GM23248 (cell line): ENCODE measurements at places on chromosomes 4 and X. TPM values are rescaled to one million over a fixed set of nuclear protein-coding genes. Genes with fewer than 3 reads are reported as not detected.

- no peak overlapping the region for H3K27ac ChIP-seq
- H3K4me1 ChIP-seq, result peaks cover 7% of the 10 kb centered on the region; the same call in 1 of the 2 replicates
- DNase-seq, result no peak
- no peaks in the 10 kb centered on the region for H3K27me3 ChIP-seq
- no peak overlapping the region for H3K4me3 ChIP-seq
- H3K36me3 ChIP-seq, result no peaks in the 10 kb centered on the region
Observed at GRCh38 chr4:86890790-86891189, 1.4 kb downstream of the C4orf36 start.

ARAP2 gene
- total RNA-seq, result not detected in 2 replicates

CT45A10 gene
- not detected in 2 replicates for total RNA-seq

DNA sequence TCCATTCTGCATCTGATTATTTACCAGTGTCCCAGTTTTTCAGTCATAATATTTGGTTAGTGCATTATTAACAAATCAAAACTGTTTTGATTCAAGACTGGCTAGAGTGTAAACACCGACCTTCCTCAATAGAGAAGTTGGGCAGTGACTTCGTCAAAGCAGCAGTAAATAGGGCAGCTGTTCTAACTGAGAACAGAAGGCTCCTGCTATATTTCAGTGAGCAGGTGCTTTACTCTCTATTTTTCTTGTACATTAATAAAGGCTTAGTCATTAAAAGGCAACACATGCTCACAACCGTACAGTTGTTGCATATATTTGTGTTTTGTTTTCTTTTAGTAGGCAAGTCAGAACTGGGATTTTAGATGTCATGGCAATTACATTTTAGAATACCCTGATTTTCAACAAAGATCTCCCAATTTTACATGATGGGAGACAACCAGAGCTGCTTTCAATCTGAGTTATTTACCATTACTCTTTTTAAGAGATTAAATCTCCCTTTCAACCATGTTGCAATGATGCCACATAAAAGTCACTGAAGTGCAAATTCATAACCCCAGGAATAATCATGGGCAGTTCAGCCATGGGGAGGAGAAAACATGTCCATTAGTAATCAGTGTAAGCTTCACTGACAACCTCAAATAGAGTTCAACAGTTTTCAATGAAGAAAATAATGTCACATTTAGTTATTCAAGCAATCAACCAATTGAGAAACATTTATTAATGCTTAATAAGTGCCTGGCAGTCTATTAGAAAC lies 233.3 kb downstream of the NDST4 start:
- DNase-seq, result no peak
- H3K4me3 ChIP-seq, result no peak overlapping the region
- H3K27ac ChIP-seq, result no peak overlapping the region
- no peaks in the 10 kb centered on the region for H3K27me3 ChIP-seq

GRCh38 chrX:56789518-56790070 lies 60.6 kb downstream of the NBDY start:
- no peaks in the 10 kb centered on the region for H3K4me1 ChIP-seq
- H3K4me3 ChIP-seq, result no peak overlapping the region
- H3K27ac ChIP-seq, result no peak overlapping the region
- no peak for DNase-seq

IL2RG gene
- total RNA-seq, result not detected in 2 replicates

FOXR2 gene
- not detected in 2 replicates for total RNA-seq

EGF gene
- total RNA-seq, result 0.13 and 0.43 TPM in 2 replicates

PSAPL1 gene
- total RNA-seq, result not detected in 2 replicates

DNA sequence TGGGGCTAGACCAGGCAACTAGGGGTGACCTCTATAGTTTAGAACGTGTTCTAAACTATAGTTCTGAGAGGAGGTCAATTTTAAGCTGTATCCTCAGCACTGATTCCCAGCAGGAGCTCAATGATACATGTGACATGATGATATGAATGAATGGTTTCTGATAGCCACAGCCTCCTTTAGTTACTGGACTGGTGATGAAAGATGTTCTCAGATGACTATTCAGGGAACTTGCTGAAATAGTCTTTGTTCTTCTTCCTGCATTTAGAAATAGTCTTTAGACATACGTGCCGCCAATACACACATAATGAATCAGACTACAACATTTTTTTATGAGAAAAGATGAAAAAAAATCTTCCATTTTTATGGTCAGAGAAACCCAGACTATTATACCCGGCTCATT lies 116.3 kb upstream of the TMEM150C start:
- DNase-seq, result peak; percentile 36
- no peak overlapping the region for H3K4me3 ChIP-seq
- no peaks in the 10 kb centered on the region for H3K27me3 ChIP-seq
- H3K27ac ChIP-seq, result no peak overlapping the region
- no peaks in the 10 kb centered on the region for H3K4me1 ChIP-seq

GRCh38 chrX:72282302-72282701 lies 5.3 kb upstream of the RPS4X start:
- no peak for DNase-seq
- no peak overlapping the region for H3K27ac ChIP-seq
- no peaks in the 10 kb centered on the region for H3K27me3 ChIP-seq
- H3K36me3 ChIP-seq, result no peaks in the 10 kb centered on the region

SAGE1 gene
- total RNA-seq, result not detected in 2 replicates

DDIT4L gene
- 2.3 and 3.2 TPM in 2 replicates for total RNA-seq

CTAG1A gene
- not detected in 2 replicates for total RNA-seq

DNA sequence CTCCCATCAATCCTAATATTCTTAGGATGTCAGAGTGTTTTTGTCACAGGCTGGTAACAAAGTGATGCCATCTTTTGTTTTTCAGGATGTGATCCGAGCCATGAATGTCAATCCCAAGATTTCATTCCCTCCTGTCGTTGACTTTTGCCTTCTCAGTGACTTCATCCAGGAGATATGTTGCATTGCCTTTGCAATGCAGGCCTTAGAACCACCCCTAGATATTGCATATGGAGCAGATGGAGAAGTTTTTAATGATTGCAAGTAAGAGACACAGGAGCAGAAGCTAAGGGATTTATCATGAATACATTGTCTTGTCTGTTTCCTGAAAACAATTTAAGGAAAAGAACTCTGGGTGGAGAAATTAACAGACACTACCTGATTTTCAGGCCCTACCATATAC lies 28.6 kb downstream of the SPATA18 start:
- H3K4me1 ChIP-seq, result no peaks in the 10 kb centered on the region
- no peaks in the 10 kb centered on the region for H3K27me3 ChIP-seq

KCNE5 gene
- total RNA-seq, result 1.5 TPM in 1 of 2 replicates, not detected in the other

GRCh38 chrX:115571712-115572111 lies 10.7 kb downstream of the PLS3 start:
- H3K27ac ChIP-seq, result peak overlapping the region; percentile 35; the same call in 1 of the 2 replicates
- H3K4me3 ChIP-seq, result no peak overlapping the region
- no peaks in the 10 kb centered on the region; the same call in 1 of the 2 replicates for H3K36me3 ChIP-seq
- peaks cover 8% of the 10 kb centered on the region; the same call in 1 of the 2 replicates for H3K4me1 ChIP-seq
- peak; percentile 42 for DNase-seq

DNA sequence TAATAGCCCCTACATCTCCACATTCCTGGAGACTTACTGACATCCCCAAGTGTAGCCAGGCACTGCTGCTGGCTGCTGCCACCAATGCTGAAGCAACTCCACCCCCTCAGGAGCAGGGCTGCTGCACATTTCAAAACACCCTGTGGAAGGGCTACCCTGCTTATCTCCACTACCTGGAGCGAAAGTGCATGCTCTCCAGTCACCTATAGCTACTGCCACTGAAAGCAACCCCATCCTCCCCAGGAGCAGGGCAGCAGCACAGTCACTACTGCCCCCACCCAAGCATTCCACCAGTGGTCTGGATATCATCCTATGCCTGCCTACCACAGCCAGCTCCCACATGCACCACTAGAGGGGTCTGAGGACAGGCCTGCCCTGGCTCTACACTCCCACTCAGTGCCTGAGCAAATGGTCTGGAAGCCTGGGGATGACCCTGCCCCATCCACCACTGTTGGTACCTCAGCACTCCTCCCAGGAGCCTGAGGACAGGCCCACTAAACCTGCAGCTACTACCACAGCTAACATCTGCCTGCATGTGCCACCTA lies 55.3 kb downstream of the MANBA start:
- no peak for DNase-seq
- H3K4me1 ChIP-seq, result no peaks in the 10 kb centered on the region
- no peak overlapping the region for H3K4me3 ChIP-seq
- no peaks in the 10 kb centered on the region for H3K36me3 ChIP-seq
- H3K27ac ChIP-seq, result no peak overlapping the region
- H3K27me3 ChIP-seq, result no peaks in the 10 kb centered on the region

DNA sequence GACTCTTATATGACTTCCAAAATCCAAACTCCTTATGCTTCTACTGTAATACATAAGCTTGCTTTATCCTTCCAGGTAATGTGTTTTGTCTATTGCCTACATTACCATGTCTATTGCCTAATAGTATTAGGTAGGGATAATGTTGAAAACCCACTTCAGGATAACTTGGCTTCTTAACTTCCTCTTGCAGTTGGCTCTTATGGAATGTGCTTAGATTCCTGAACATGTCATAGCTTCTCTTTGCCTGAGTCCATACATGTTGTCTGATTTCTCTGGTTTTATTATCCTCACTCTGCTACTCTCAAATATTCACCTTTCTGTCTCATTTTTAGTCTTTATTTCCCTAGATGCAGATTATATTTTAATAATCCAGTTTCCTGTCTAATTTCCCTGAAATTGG lies 599.9 kb downstream of the IL15 start:
- DNase-seq, result peak; percentile 19
- H3K36me3 ChIP-seq, result no peaks in the 10 kb centered on the region
- peaks cover 24% of the 10 kb centered on the region for H3K4me1 ChIP-seq
- no peak overlapping the region for H3K27ac ChIP-seq
- no peak overlapping the region for H3K4me3 ChIP-seq

IL1RAPL1 gene
- total RNA-seq, result 0.38 TPM in 1 of 2 replicates, not detected in the other

PACRGL gene
- total RNA-seq, result 24.6 and 27.4 TPM in 2 replicates

WDR45 gene
- 78.5 and 91.9 TPM in 2 replicates for total RNA-seq

GRCh38 chr4:146095091-146095690 lies 80.3 kb upstream of the LSM6 start:
- H3K4me1 ChIP-seq, result no peaks in the 10 kb centered on the region
- H3K36me3 ChIP-seq, result no peaks in the 10 kb centered on the region
- DNase-seq, result peak; percentile 68
- no peak overlapping the region for H3K4me3 ChIP-seq

- H3K4me3 ChIP-seq, result no peak overlapping the region
- no peaks in the 10 kb centered on the region for H3K4me1 ChIP-seq
- H3K27me3 ChIP-seq, result peaks cover 12% of the 10 kb centered on the region; the same call in 1 of the 2 replicates
- H3K27ac ChIP-seq, result no peak overlapping the region
- no peaks in the 10 kb centered on the region for H3K36me3 ChIP-seq
Observed at GRCh38 chr4:8192748-8193738, 6.0 kb upstream of the SH3TC1 start.

TEC gene
- not detected in 2 replicates for total RNA-seq

SPARCL1 gene
- not detected in 2 replicates for total RNA-seq

DNA sequence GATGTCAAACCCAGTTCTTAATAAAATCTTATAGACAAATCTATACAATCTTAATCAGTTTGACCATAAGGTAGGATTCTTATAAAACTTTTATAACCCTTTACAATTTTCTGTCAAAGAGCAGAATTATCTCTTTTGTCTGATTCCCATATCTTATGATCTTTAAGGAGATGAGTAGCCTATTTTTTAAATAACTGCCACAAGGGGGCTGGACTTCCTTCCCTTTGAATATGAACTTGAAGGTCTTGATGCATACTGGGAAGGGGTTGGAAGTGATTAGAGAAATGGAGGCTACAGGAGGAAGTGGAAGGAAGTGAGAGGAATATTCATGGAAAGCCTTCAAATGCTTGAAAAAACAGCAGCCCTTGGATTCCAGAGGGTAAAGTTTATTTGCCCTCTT lies 111.1 kb downstream of the APOOL start:
- DNase-seq, result no peak
- H3K4me1 ChIP-seq, result no peaks in the 10 kb centered on the region
- H3K27ac ChIP-seq, result no peak overlapping the region
- H3K27me3 ChIP-seq, result no peaks in the 10 kb centered on the region
- no peaks in the 10 kb centered on the region for H3K36me3 ChIP-seq
- no peak overlapping the region for H3K4me3 ChIP-seq

ZCCHC18 gene
- total RNA-seq, result 1.4 TPM in 1 of 2 replicates, not detected in the other

DNA sequence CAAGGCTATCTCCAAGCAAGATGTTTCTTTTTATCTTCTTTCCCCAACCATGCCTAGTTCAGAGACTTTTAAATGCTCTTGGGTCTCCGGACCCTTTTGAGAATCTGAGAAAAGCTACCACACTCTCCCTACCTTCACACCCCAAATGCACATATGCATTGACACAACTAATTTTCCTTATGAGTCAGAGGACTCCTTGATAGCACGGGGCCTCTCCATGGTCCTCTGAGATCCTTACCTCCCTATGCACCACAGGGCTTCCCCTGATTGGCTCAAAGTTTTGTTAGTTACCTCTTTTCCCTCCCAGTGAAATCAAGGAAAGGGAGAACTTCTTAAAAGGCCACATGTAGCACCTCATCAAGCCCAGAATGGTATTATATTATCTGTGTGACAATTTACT lies 86.8 kb upstream of the ATP6AP2 start:
- H3K36me3 ChIP-seq, result no peaks in the 10 kb centered on the region
- H3K27me3 ChIP-seq, result no peaks in the 10 kb centered on the region
- H3K4me3 ChIP-seq, result no peak overlapping the region
- H3K27ac ChIP-seq, result no peak overlapping the region

- DNase-seq, result no peak
- H3K4me1 ChIP-seq, result no peaks in the 10 kb centered on the region
- no peak overlapping the region for H3K27ac ChIP-seq
- H3K27me3 ChIP-seq, result no peaks in the 10 kb centered on the region
Observed at GRCh38 chr4:41420541-41420940, 117.4 kb upstream of the LIMCH1 start.

- no peaks in the 10 kb centered on the region for H3K27me3 ChIP-seq
- H3K36me3 ChIP-seq, result peaks cover 12% of the 10 kb centered on the region; the same call in 1 of the 2 replicates
- H3K4me1 ChIP-seq, result peaks cover 6% of the 10 kb centered on the region; the same call in 1 of the 2 replicates
- H3K27ac ChIP-seq, result peak overlapping the region; percentile 56
Observed at GRCh38 chr4:143558823-143559756, 45.6 kb downstream of the SMARCA5 start.

POF1B gene
- not detected in 2 replicates for total RNA-seq

- no peak for DNase-seq
- H3K4me3 ChIP-seq, result no peak overlapping the region
- no peaks in the 10 kb centered on the region for H3K36me3 ChIP-seq
- H3K27ac ChIP-seq, result no peak overlapping the region
- no peaks in the 10 kb centered on the region for H3K27me3 ChIP-seq
- H3K4me1 ChIP-seq, result no peaks in the 10 kb centered on the region
Observed at GRCh38 chr4:63105839-63106238, 1303.4 kb downstream of the TECRL start.

PAGE4 gene
- total RNA-seq, result not detected in 2 replicates

- H3K27me3 ChIP-seq, result no peaks in the 10 kb centered on the region
- H3K27ac ChIP-seq, result no peak overlapping the region
- DNase-seq, result no peak
Observed at GRCh38 chrX:23861215-23861896, 46.4 kb downstream of the APOO start.

- no peak overlapping the region for H3K4me3 ChIP-seq
- no peaks in the 10 kb centered on the region for H3K36me3 ChIP-seq
- DNase-seq, result no peak
- H3K27ac ChIP-seq, result no peak overlapping the region
- no peaks in the 10 kb centered on the region for H3K4me1 ChIP-seq
Observed at GRCh38 chr4:8820178-8821102, 51.2 kb downstream of the HMX1 start.
